Endothelial cell of umbilical vein (primary cell): ENCODE measurements at places on chromosomes 6 and 20. TPM values are rescaled to one million over a fixed set of nuclear protein-coding genes. Genes with fewer than 3 reads are reported as not detected.

DNA sequence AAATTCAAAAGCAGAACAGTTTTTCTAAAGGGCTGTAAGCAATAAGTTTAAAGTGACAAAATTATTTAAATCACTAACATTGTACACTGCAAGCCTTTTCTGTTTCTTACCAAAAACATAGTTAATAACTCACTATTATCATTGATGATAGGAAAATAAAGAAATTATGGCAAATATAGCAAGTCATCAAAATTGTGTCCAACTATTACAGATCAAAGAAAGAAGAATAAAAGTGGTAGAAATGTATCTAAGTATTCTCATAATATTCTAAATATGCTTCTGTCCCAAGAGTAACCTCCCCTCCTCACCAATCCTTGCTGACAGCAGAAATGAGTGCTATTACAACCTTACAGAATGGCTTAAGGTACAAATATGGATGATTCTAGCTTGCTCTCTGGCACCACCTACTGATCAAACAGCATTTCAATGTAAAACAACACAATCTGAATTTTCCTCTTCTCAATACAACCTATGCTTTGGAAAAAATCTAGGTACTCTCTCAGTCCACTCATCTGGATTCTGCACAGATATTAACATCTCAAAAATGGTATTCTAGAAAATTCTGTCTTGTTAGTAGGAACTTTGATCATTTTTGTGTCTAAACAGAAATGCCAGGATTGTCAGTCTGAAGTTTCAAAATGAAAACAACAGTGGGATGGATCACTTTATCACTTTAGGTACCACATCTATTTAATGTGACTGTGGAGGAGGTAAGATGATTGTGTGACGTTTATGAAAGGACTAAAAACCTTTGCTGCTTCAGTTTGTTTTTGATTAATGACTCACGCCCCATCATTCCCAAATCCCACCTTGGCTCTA is 40.9 kb downstream of the ZFP64 start:
- no peak overlapping the region for H3K4me3 ChIP-seq
- H3K27ac ChIP-seq: no peak overlapping the region
- no peaks in the 10 kb centered on the region for H3K4me1 ChIP-seq
- H3K27me3 ChIP-seq: no peaks in the 10 kb centered on the region
- DNase-seq: peak; percentile 72
- H3K36me3 ChIP-seq: no peaks in the 10 kb centered on the region

DNA sequence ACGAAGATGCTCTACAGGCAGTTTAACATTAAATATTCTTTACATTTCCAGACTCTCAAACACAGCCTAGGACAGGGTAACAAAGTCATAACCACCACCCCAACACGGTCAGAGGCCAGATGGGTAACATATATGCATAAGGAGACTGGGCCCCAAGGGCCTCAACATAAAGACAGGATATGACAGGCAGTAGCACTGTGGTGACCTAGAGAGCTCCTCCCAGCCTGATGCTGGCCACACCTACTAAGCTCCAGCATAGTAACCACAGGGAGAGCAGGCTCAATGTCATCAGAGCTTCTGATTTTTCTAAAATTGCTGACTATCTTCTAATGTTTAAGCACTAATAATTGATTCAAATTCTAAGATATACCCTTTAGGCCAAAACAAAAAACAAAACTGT is 21.7 kb downstream of the SMLR1 start:
- H3K4me3 ChIP-seq: no peak overlapping the region
- no peaks in the 10 kb centered on the region for H3K36me3 ChIP-seq
- no peak for DNase-seq

Gene SLC22A2
- total RNA-seq: not detected in 2 replicates

Gene NRSN1
- total RNA-seq: not detected in 2 replicates

DNA sequence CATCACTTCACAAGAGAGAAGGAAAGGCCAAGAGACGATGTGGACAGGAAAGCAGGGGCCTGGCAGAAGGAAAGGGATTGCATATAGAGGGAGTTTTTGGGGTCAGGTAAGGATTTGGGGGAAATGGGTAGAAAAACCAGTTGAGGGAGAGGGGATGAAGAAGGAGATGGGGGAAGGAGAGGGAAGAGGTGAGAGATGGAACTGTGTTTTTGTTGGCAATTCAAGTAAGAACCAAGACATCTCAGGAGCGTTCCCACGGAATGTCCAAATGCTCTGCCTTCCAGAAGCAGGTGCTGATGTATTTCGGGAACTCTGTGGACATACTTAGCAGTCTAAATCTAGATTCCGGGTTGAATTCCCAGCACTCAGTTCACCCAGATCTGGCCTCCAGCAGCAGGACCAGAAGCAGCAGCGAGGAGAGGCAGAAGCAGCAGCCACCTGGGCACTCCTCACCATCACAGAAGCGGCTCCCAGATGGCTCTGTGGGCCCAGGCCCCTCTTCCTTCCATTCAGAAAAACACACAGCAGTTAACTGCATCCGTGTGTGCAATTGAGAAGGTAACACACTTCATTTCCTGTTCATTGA is 88.8 kb downstream of the DZANK1 start:
- H3K4me3 ChIP-seq: no peak overlapping the region
- H3K27me3 ChIP-seq: no peaks in the 10 kb centered on the region
- no peak overlapping the region for H3K27ac ChIP-seq
- H3K36me3 ChIP-seq: no peaks in the 10 kb centered on the region
- no peaks in the 10 kb centered on the region for H3K4me1 ChIP-seq

Gene SIRPB2
- total RNA-seq: 9.5 and 12.3 TPM in 2 replicates

Gene ZGPAT
- 29.3 and 31.7 TPM in 2 replicates for total RNA-seq

DNA sequence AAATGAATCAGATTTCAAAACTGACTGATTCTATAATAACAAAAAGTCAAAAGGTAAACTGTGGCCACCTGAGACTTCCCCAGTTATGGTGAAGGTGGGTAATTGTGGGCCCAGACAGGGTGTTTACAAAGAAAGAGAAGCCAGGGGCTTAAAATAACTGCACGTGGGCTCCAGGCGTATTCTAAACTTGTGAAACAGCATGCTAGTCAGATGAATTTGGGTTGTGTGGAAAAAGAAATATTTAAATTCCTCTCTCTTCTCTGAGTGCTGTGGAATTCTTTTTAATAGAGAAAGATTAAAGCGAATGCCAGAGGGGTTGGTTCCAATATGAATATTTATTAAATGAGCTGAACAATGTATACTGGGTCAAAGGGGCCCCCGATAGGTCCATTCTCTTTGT is 166.3 kb upstream of the AFDN start:
- H3K4me1 ChIP-seq: no peaks in the 10 kb centered on the region
- no peaks in the 10 kb centered on the region for H3K36me3 ChIP-seq
- no peak for DNase-seq
- H3K27me3 ChIP-seq: peaks cover 1% of the 10 kb centered on the region
- H3K4me3 ChIP-seq: no peak overlapping the region

GRCh38 chr6:129740013-129740412 is 30.0 kb upstream of the ARHGAP18 start:
- H3K27ac ChIP-seq: no peak overlapping the region
- peaks cover 9% of the 10 kb centered on the region for H3K4me1 ChIP-seq
- no peaks in the 10 kb centered on the region for H3K27me3 ChIP-seq
- no peak overlapping the region for H3K4me3 ChIP-seq
- H3K36me3 ChIP-seq: no peaks in the 10 kb centered on the region
